ENCODE measurements at places on chromosomes 7 and 10. TPM values are rescaled to one million over a fixed set of nuclear protein-coding genes. Genes with fewer than 3 reads are reported as not detected.

HMX3 gene
- not detected for polyA plus RNA-seq

ACBD7 gene
- polyA plus RNA-seq: not detected

NPSR1 gene
- not detected for polyA plus RNA-seq

FZD1 gene
- 0.23 TPM for polyA plus RNA-seq

GPR37 gene
- not detected for polyA plus RNA-seq

AKR1D1 gene
- polyA plus RNA-seq: not detected

MET gene
- not detected for polyA plus RNA-seq

SGPL1 gene
- polyA plus RNA-seq: 12.0 TPM

NPTX2 gene
- polyA plus RNA-seq: not detected

PBLD gene
- 0.45 TPM for polyA plus RNA-seq

CHCHD2 gene
- polyA plus RNA-seq: 530 TPM

SFRP4 gene
- polyA plus RNA-seq: not detected

OPALIN gene
- not detected for polyA plus RNA-seq

PKD2L1 gene
- not detected for polyA plus RNA-seq

UCN3 gene
- polyA plus RNA-seq: not detected

INMT gene
- not detected for polyA plus RNA-seq

C10orf53 gene
- polyA plus RNA-seq: not detected

All from IgD-negative memory B cell (primary cell).